Lower lobe of right lung (tissue), 2 donors: ENCODE measurements at places on chromosomes 2 and 18. TPM values are rescaled to one million over a fixed set of nuclear protein-coding genes. Genes with fewer than 3 reads are reported as not detected.

The BOD1L2 gene
- not detected for total RNA-seq

The SLC9A4 gene
- total RNA-seq, result not detected

The EVX2 gene
- not detected for total RNA-seq

The FBXO41 gene
- 2.9 TPM for total RNA-seq

The SERPINB2 gene
- not detected for total RNA-seq

The EFR3B gene
- 9.0 TPM for total RNA-seq

The DSC2 gene
- 17.6 TPM for total RNA-seq

The CD8A gene
- total RNA-seq, result 5.5 TPM

The CNGA3 gene
- total RNA-seq, result 0.18 TPM

The ATG16L1 gene
- total RNA-seq, result 21.4 TPM

The FAM237A gene
- not detected for total RNA-seq

The RAD51AP2 gene
- total RNA-seq, result not detected

The DYNAP gene
- total RNA-seq, result not detected

The ATP6V1C2 gene
- 1.7 TPM for total RNA-seq

The SERPINB3 gene
- not detected for total RNA-seq

The ERMN gene
- total RNA-seq, result 0.21 TPM

The NEUROD1 gene
- not detected for total RNA-seq

The SMAD2 gene
- total RNA-seq, result 161 TPM

The SRD5A2 gene
- 1.2 TPM for total RNA-seq

The OTOS gene
- not detected for total RNA-seq

The GAL3ST2 gene
- total RNA-seq, result not detected

The C1QL2 gene
- not detected for total RNA-seq

The PARD3B gene
- 23.8 TPM for total RNA-seq

The AAK1 gene
- total RNA-seq, result 73.3 TPM

The HOXD13 gene
- total RNA-seq, result not detected

The REG3A gene
- total RNA-seq, result not detected

The KIAA2012 gene
- 2.8 TPM for total RNA-seq

The LOXHD1 gene
- 2.9 TPM for total RNA-seq

The SERPINB12 gene
- not detected for total RNA-seq
